Activated T-cell treated with anti-CD3 and anti-CD28 coated beads for 48 hours (primary cell): ENCODE measurements at places on chromosomes 12 and 14.

DNA sequence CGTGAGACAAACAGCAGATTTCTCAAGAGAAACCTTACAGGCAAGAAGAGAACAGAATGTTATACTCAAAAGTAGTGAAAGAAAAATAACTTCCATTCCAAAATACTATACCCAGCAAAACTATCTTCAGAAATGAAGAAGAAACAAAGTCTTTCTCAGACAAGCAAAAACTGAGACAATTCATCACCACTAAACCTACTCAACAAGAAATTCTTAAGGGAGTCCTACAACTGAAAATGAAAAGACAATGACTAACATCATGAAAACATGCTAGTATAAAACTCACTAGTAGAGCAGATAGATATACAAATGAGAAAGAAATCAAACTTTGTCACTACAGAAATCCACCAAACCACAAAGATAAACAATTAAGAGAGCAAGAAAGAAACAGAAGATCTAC, 106.5 kb downstream of the CEP83 start:
- DNase-seq = no peak

DNA sequence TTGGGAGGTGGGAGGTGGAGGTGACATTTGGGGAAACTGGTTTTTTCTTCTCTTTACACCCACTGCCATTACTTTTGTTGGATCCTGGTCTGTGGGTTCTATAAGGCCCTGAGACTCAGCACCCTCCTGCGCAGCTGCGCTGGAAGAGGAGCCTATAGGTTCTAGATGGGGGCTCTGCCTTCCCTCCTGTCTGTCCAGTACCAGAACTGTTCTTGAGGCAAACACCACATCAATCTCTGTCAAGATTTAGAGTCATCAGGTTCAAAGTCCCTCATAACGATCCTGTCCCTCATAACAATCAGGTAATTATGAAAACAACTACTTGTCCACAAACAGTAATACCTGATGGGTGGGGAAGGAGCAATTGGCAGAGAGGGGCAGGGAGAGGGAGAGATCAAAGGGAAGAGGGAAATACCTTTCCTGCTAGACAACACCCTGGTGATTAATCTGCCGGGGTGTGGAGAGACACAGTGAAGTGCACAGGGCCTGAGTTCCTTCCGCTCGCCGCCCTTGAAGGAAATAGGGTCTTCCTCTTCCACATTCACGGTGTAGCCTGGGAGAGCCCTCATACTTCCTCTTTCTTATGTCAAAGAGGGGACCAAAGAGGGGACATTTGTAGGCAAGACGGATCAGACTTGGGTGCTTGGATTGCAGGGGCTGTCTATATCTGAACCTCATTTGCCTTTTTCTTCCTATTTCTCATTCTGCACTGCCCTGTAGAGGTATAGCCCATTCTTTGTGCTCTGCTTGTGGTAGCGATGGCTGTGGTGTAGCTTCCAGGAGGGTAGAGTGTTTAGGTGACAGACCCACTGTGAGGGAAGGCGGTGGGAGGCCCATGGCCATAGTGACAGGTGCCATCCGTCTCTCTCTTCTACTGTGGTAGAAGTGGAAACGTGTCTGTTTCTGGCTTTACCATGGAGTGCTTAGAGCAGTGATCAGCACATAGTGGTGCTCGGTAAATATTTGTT, 12.6 kb downstream of the GPRC5A start:
- DNase-seq = no peak

DNA sequence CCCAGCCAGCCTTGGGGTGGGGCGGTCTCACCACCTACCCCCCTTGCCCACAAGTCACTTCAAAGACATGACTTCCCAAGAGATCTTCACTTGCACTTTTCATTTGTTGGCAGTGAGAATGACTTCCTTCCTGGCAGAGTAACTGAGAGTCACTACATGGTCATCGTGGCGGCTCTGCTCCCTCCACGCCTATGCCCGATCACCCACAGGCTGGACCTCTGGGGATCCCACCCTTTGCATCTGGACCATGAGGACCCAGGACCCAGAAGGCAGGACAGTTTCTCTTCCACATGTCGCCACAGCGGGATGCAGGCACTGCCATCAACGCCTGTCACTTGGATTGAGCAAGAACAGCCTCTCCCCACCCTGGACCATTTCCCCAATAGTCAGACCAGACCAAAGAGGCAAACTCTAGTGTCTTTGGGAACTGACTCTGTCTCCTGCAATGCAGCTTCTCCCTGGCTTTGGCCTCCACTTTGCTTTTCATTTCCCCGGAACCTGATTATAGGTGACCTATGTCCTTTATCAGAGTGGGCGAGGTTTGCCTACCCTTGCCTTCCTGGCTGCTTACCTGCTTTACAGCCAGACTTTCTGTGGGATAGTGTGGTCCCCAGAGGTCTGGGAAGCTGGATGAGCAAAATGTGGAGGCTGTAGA, 3.6 kb downstream of the VDR start:
- DNase-seq = no peak

DNA sequence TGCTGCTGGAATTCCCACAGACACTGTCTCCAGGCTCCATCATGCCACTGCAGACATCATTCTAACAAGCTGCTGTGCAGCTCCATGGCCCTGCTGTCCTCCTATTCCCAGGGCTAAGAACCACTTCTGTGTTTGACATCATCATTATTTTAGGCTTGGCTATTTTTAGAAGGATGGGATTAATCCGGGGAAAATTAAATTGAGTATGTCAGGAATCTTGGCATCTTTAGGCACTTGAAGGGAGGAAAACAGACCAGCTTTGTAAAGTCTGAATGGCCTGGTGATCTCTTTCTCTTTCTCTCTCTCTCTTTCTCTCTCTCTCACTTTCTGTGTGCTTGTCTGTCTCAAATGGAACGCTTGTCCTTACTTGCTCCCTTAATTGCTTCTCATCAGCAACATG, 568.3 kb upstream of the FLRT2 start:
- DNase-seq = no peak

GRCh38 chr12:20404576-20405346, 36.4 kb downstream of the PDE3A start:
- no peak for DNase-seq

GRCh38 chr14:31864937-31865855, 211.9 kb upstream of the ARHGAP5 start:
- DNase-seq = no peak

- DNase-seq = no peak
Observed at GRCh38 chr12:7344833-7345606, 41.1 kb downstream of the ACSM4 start.

DNA sequence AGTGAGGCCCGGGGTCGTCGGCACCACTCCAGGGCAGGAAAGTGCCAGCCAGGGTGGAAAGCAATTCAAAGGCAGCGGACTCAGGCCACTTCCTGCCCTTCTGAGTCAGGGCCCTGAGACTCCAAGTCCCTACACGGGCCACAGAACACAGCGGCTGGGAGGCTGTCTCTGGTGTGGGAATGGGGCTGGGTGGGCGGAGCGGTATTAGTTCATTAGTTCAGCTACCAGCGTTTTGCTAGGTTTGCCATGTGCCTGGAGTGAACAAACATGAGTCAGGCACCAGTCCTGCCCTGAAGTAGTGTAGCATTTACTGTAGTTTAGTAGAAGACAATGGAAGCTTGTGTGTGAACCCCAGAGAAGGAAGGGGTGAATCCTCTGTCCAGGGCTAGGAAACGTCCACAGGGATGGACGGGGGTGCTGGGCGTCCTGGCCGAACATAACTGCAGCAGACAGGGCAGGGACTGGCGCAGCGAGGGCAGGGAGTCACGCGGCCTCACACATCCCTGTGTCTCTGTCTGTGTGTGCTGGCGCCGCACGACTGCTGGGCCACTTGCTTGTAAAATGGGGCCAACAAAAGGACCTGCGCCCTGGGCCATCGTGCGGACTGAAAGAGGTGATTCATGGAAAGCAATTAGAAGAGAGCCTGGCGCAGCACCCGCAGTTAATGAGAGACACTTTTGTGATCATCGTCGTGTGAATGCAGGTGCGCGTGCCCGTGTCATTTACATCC, 186.4 kb upstream of the PRMT8 start:
- no peak for DNase-seq

- DNase-seq = no peak
Observed at GRCh38 chr12:99053616-99054362, 408.7 kb downstream of the APAF1 start.

DNA sequence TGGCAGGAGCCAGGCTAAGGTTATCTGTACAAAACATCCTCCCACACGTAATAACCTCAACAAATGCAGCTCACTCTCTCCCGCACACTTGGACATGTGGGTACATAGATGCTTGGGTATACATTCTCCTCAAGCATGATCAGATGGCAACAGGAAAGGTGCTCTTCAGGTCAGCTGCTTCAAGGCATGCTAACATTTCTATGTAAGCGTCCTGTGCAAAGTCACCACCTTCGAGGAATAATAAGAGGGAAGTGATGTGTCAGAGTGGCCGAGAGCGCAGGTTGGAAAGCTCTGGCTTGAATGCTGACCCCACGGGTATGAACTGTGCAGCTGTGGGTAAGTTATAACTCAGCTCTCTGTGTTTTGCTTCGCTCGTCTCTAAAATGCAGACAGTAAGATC, 24.2 kb upstream of the SLC6A12 start:
- DNase-seq = no peak

- no peak for DNase-seq
Observed at GRCh38 chr12:18808221-18808620, 70.3 kb downstream of the CAPZA3 start.

GRCh38 chr14:70148911-70149595, 39.7 kb downstream of the SLC8A3 start:
- no peak for DNase-seq

DNA sequence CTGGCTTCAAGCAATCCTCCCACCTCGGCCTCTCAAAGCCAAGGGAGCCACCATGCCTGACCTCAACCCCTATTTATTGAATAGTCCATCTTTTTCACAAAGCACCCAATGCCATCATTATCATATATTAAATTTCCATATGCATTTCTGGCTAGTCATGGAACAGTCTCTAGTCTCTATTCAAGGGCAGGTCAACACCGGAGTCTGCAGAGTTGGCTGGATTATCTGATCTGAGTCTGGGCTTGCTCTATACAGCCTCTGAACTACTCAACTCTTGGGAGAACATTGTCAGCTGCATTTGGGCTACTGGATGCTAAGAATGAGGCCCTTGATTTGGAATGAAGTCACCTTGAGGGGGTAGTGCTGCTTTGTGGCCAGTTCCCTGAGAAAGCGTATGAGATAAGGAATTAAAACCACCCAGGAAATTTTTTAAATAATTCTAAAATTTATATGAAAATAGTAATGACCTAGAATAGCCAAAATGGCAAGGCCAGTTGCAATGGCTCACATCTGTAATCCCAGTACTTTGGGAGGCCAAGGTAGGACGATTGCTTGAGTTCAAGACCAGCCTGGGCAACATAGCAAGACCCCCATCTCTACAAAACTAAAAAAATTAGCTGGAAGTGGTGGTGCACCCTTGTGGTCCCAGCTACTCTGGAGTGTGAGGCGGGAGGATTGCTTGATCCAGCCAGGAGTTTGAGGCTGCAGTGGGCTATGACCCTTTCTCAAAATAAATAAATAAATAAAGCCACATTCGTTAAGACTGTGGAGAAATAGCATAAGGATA, 6.9 kb upstream of the NAA25 start:
- no peak for DNase-seq

DNA sequence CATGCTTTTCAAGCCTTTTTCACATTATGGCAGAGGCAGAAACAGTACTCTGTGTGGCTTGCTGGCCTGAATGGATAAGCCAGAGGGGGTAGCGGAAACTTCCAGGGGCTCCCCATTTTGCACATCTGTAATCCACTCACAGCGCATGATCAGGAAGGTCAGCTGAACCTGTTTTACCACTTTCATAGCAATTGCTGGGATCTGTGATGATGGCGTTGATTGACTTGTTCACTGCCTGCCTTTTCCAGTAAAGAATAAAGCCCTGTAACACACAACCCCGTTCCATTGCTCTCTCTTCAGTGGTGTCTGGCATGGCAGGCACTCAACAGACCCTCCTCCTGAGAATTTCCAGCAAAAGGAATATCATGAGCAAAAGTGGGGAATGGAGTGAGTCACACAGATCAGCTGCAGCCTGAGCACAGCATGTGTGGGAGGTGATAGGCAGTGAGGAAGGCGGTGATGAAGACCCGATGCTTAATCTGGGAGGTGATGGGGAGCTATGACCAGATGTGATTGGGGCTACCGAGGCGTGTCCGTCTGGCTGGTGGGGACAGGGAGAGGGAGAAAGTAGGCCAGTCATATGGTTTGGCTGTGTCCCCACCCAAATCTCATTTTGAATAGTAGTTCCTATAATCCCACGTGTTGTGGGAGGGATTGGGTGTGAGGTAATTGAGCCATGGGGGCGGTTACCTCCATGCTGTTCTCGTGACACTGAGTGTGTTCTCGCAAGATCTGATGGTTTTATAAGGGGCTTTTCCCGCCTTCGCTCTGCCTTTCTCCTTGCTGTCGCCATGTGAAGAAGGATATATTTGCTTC, 44.7 kb upstream of the CHST11 start:
- DNase-seq = no peak

- DNase-seq = no peak
Observed at GRCh38 chr14:37994846-37995372, 212.8 kb upstream of the SSTR1 start.

DNA sequence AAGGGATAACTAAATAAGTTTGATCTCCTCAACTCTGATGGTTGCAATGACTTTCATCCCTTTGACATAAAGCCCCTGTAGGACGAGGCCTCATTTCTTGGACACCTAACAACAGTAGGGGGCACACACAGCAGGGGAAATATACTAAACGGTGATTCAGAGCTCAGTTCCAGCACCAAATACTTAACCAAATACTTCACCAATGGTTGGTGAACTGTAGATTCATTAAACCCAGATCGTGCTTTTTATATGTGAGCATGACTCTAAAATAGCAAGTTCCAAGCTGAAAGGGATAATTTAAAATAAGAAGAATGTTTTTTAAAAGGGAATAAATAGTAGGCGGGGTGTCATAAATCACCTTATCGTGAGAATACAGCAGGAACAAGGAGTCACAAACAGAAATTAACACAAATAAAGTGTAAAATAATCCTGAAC, 53.2 kb downstream of the ATG2B start:
- no peak for DNase-seq

DNA sequence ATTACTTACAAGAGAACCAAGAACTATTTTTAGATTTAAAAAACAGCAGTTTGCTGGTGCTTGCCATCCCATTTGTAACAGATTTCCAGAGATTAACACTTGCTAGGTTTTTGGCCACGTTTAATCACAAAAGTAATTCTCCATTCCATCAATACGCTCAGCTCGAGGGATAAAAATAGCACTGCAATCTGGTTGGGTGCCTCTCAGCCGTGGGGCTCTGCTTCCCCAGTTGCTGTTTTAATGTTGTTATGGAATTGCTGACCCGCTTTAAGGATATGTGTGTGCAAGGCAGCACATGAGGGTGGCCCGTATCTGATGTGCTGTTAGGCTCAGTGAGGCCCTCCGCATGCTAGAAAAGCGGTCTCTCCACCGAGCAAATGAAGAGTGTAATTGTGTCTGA, 222.2 kb upstream of the TMEM260 start:
- DNase-seq = no peak

GRCh38 chr14:88017535-88017934, 12.6 kb downstream of the GPR65 start:
- DNase-seq = no peak

DNA sequence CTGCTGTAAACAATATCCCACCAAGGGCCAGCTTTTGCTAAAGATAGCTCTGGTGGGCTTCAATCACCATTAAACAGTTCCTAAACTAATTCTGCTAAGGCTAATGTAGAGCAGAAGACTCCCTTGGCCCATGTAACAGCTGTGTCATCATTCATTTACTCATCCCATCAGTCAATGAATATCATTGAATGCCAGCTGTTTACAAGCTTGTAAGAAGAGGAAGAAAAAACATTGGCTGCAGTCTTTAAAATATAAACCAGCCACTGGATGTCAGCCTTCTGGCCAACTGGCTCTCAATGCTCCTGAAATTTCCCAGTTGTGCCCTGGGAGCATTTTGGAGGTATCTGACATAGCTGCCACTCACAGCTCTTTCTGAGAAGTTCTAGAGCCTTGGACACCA, 18.0 kb upstream of the MAP3K9 start:
- DNase-seq = no peak
